RPMI8226 (cell line): ENCODE measurements at places on chromosomes 5 and 9.
A peak's percentile ranks its signal among the peaks of the same experiment; 100 is the strongest.

DNA sequence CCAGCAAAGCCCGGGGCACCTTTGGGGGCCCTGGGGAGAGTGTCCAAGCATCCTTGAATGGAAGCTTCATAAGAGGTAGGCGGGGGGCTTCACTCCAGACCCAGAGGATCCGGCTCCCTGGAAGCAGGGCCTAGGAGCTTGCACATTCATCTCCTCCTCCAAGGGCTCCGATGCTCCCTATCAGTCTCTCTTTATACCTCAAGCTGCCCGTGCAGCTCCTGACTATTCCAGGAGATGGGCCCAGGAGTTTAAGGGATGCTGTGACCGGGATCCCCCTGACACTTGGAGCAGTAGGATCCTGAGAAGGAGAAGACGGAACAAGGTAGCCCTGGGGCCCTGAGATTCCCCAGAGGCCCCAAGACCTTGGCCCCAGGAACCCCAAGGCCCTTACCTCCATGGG is 25.9 kb downstream of the CSF1R start:
- no peak for DNase-seq

GRCh38 chr5:142725231-142726187 is 39.6 kb upstream of the FGF1 start:
- peak; percentile 40 for DNase-seq

DNA sequence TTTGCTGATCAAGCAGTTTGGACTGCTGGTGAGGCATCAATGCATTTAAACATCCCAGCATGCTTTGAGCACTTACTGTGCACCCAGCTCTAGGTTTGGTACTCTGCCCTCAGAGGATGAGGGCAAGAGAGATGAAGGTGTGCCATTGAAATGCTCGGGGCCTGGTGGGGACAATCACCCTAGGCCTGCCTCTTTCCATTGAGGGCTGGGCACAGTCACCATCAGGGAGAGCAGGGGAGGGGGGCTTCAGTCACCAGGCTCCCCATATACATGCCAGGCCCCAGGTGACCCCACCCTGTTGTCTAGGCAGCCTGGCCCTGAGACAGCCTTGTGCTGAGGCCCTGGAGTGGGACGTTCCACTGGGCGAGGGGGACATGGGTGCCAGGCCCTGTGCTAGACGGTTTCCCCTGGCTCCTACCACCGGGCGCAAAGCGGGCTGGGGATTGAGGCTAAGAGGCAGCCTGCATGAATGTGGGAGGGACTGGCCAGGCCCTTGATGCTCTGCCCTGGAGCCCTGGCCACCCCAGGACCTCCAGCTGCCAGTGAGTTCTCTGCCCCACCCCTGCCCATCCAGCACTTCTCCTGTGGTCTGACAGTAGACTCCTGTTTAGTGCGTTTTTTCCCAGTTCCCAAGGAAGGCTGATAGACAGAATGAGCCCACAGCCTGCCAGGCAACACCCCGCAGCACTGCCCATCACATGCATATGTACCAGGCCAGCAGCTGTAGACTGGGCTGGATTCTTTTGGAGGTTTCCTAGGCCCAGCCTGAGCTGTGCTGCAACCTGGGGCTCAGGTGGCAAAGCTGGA is 18.9 kb downstream of the TCF7 start:
- no peak for DNase-seq

- DNase-seq, result no peak
These were observed 39.9 kb downstream of the ATG10 start for GRCh38 chr5:82011761-82012160.

DNA sequence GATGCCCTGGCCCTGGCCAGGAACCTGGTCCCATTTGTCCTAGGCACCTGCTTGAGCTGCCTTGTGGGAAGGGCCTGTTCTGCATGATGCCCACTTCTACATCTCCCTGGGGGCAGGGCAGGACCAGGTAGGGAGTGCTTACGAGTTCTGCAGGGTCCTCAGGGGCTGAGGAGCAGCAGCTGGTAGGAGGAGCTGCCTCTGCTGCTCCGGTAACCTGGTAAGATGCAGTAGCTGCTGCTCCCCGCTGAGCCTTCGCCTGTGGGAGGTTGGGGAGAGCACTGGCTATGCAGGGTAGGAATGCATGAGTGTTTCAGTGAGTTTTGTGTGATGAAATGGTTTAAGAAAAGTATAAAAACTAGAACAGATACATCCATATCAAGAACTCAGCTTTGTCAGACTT is 13.6 kb downstream of the LRRC8A start:
- DNase-seq, result no peak

GRCh38 chr5:36740259-36740898 is 134.0 kb downstream of the SLC1A3 start:
- no peak for DNase-seq

- DNase-seq, result no peak
These were observed 17.2 kb downstream of the GNPDA1 start for GRCh38 chr5:141995656-141996055.

GRCh38 chr5:83157163-83157562 is 79.8 kb downstream of the XRCC4 start:
- DNase-seq, result no peak

GRCh38 chr5:130580264-130580663 is 584.8 kb downstream of the HINT1 start:
- no peak for DNase-seq

- DNase-seq, result no peak
These were observed 179.2 kb downstream of the DAB2IP start for GRCh38 chr9:121830441-121831140.

GRCh38 chr9:79641070-79641469 is 69.3 kb downstream of the TLE4 start:
- no peak for DNase-seq

DNA sequence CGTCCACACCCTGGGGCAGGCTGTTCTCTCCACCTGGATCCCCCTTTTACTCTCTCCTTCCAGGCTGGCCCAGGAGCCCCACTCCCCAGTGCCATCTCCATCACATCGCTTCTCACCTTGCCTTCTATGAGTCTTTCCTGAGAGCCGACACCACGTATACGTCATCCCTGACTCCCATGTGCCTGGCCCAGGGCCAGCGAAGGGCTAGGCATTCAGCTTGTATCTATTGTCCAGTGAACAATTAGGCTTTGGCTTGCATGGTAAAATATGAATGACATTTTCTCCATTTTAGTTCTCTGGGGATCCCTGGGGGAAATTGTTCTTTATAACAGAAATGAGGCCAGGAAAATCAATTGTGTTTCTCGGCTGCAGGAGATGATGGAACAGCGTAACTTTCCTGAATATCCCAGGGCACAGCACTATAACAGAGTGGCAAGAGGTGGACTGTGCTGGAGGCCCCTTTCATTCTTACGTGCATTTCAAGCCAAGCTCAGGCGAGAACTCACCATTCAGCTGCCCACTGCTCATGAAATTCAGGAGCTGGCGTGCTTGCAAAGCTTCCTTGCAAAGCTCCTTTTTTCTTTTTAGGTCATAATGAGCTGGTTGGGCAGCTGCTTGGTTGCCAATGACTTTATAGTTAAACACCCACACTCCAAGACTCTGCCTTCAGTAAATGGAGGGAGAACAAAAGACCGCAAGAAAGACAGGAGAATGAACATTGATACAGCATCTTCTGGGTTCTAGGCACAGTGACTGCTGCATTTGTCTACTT is 37.7 kb downstream of the NSG2 start:
- DNase-seq, result no peak

DNA sequence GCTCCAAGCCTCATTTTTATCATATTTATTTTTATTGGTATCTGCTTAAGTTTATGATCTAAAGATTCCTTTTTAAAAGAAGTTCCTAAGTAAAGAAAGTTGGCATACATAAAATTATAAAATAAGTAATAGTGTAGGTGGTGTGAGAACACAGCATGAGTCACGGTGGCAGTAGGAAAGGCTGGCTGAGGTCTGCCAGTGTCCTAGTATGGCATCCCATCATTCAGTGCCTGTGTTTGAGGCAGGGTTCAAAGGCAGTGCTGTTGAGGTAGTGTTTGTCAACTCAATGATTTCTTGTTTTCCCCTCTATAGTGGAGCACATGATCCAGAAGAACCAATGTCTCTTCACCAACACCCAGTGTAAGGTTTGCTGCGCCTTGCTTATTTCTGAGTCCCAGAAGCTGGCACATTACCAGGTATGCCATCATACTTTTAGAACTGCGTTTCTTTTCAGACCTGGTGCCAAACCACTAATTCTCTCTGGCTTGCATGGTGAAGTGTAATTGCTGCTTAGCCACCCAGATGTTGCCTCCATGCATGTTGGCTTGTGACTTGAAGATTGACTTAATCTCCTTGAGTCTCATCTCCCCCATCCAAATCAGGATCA is 18.4 kb downstream of the ZNF346 start:
- peak; percentile 61 for DNase-seq

DNA sequence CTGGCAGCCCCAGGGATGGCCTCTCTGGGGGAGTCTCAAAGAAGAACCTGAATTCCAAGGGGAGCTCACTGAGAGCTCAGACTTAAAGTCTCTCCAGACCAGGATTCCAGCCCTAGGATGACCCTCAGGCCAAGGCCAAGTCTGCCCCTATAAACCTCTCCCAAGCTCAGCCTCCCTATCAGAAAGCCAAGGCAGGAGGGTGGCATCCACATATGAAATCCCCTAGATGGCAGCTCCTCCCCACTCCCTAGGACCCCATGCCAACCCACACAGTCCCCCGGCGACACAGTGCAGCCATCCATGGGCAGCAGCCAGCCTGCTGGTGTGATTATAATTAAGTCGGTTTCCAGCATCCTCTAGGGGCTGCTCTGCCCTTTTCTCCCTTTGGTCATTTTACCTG is 269.9 kb downstream of the CDK5RAP2 start:
- no peak for DNase-seq

DNA sequence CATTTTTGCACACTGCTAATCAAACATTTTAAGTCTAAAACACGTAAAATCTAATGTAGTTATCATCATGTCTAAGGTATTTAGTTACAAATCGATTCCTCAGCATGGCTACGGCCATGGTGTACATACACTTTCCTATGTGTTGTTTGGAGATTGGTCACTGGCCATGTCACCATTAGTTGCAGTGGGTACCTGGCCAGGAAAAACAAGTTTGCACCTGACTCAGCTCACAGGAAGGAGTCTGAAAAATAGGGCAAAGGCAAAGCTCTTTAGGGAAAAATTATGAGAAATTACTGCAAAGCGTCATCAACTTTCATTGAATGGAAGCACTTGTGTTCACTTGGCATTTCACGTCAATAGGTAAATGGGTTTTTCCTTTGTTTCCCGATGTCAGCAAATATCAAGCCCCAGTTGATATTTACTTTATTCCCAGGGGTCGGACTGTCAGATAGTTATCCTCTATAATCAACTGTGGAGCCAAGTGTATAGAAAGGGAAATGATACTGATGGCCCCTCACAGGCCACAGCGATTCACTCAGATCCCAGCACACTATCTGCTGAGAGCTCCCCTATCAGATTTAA is 626.0 kb upstream of the ADAMTS16 start:
- no peak for DNase-seq

GRCh38 chr9:132575005-132575609 is 7.3 kb upstream of the BARHL1 start:
- peak; percentile 67 for DNase-seq

GRCh38 chr5:31995006-31995405 is 179.1 kb downstream of the GOLPH3 start:
- DNase-seq, result no peak

DNA sequence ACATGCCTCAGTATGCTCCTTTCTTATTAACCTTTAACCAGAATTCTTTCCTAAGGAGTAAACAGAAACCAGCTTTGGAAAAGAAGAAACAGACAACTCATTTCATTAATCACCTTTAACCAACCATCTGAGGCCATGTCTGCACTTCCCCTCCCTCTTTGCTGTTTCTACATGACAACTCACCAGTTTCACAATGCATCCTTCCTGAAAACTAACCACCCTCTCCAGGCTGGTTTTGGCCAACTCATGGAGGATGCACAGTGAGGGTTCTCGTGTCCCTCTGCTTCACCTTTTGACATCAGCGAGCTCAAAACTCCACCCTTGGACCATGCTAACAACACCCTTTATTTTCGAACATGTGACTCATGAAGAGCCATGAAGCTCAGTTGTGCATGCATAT is 244.1 kb downstream of the ELAVL2 start:
- DNase-seq, result no peak

- DNase-seq, result no peak
These were observed 38.0 kb upstream of the ADAM19 start for GRCh38 chr5:157613385-157614245.

GRCh38 chr5:150410524-150411244 is 2.0 kb downstream of the CD74 start:
- peak; percentile 84 for DNase-seq
